ENCODE measurements at places on chromosomes 6 and 20.
A peak's percentile ranks its signal among the peaks of the same experiment; 100 is the strongest.

GRCh38 chr6:43428874-43429273 lies 1.5 kb downstream of the ABCC10 start:
- no peak for DNase-seq
- H3K27ac ChIP-seq, result peak overlapping the region; percentile 52
- peaks cover 15% of the 10 kb centered on the region for H3K4me1 ChIP-seq
- H3K4me3 ChIP-seq, result peak overlapping the region; percentile 90
- peaks cover 3% of the 10 kb centered on the region for H3K27me3 ChIP-seq
- peaks cover 8% of the 10 kb centered on the region for H3K36me3 ChIP-seq

GRCh38 chr6:21665110-21665391 lies 71.5 kb downstream of the SOX4 start:
- peak overlapping the region; percentile 99 for H3K27ac ChIP-seq
- peaks cover 10% of the 10 kb centered on the region for H3K36me3 ChIP-seq
- H3K4me1 ChIP-seq, result peaks cover 41% of the 10 kb centered on the region
- peak overlapping the region; percentile 87 for H3K4me3 ChIP-seq
- peaks cover 15% of the 10 kb centered on the region for H3K27me3 ChIP-seq

DNA sequence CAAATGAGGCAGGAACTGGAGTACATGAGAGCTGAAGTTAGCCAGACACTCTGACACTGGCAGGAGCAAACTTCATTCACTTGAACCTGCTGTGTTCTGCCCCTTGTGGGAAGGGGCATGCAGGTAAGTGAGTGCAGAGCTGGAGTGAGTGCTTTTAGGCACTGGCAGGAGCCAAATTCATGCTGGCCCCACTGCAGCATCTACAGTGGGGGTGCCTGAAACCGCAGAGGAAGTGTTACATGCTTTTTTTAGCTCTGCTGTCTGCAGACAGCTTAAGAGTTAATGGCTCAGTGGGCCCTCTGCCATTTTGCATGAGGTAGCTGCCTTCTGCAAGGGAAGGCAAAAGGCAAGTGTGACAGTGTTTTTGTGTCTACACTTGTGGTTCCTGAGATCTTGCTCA lies 167.9 kb upstream of the SYNCRIP start:
- no peaks in the 10 kb centered on the region for H3K27me3 ChIP-seq
- no peak overlapping the region for H3K27ac ChIP-seq
- peaks cover 4% of the 10 kb centered on the region for H3K4me1 ChIP-seq
- peaks cover 51% of the 10 kb centered on the region for H3K36me3 ChIP-seq
- DNase-seq, result no peak

- peaks cover 6% of the 10 kb centered on the region for H3K36me3 ChIP-seq
- H3K27me3 ChIP-seq, result no peaks in the 10 kb centered on the region
- H3K4me1 ChIP-seq, result peaks cover 12% of the 10 kb centered on the region
- no peak for DNase-seq
- no peak overlapping the region for H3K4me3 ChIP-seq
- H3K27ac ChIP-seq, result peak overlapping the region; percentile 55
These were observed 93.1 kb downstream of the CHD6 start for GRCh38 chr20:41524980-41525613.
